ENCODE measurements at places on chromosomes 5 and 9. TPM values are rescaled to one million over a fixed set of nuclear protein-coding genes. Genes with fewer than 3 reads are reported as not detected.

Gene GZMA
- 0.52 TPM for polyA plus RNA-seq

Gene PCDHB12
- polyA plus RNA-seq: 4.7 TPM

DNA sequence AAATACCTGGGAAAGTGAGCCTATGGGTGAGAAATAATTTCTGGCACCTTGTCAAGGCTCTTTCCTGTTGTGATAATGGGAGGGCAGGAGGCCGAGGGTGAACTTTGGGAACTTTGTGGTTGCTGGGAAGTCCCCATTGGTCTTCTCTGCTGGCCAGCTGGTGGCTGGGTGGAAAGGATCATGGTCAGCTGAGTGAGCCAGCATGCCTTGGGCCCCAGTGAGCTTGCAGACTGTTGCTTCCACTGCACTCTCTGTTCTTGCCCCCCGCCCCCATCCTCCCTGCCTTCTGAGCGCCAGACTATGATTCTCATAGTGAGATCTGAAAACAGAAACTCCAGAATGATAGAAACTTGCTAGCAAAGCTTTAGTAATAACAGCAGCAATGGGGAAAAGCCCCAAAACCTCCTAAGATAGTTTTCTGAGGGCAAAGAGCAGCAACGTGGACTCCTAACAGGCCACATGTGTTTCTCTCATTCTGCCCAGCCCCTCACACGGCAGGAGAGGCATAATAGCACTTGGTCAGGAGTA lies 139.2 kb upstream of the SMARCA2 start:
- no peak for DNase-seq

GRCh38 chr5:180395540-180396274 lies 42.6 kb upstream of the GFPT2 start:
- DNase-seq: no peak

DNA sequence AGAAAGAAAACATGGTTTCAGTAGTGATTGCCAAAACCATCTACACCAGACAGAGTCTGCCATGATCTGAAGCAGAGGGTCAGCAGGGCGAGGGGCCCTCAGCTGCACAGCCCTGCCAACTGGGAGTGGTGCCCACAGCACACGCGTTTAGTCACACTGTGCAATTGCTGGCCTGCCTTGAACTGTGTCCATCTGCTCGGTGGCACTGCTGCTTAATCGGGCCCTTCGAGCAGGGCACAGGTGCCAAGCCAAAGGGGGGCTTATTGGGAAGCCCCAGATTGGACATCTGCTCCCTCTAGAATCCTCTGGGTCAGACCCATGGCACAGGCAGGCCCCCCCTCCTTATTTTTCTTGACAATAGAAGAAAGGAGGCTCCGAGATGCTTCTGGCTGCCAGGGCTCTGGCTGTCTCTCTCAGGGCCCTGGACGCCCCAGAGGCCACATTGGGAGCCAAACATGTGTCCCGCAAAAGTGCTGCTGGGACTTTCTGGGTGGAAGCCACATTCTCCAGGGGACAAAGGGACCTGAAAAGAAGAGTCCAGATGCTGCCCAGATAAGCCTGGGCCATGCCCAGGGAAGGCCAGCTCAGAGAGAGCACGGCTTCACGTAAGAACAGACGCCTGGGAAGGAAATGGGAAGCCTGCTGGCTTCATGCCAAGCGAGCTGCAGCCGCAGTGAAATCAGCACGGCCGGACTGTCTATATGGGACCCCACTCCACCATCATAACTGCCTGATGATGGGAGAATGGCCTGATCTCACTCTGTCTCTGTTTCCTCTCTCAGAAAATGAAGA lies 349.2 kb downstream of the GADD45G start:
- no peak for DNase-seq

DNA sequence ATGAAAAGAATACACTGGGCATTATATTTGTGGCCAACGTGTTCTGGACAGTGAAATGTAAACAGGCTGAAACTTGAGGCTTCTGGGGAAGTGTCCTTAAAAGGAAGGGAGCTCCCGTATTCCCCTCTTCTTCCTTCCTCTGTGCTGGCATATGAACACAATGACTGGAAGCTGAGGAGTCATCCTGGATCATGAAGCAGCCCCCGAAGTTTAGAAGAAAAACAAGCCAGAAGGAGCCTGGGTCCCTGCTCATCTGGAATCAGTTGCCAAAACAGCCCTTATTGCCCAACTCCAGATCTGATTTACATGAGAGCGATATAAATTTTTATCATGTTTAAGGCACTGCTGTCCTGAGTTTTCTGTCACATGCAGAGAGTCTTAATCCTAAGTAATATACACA lies 65.4 kb upstream of the SLC1A1 start:
- DNase-seq: no peak

Gene ECSCR
- polyA plus RNA-seq: 20.3 TPM

Gene KLHL3
- 16.8 TPM for polyA plus RNA-seq

Gene ZDHHC21
- 14.5 TPM for polyA plus RNA-seq

Gene SRP19
- polyA plus RNA-seq: 75.8 TPM

DNA sequence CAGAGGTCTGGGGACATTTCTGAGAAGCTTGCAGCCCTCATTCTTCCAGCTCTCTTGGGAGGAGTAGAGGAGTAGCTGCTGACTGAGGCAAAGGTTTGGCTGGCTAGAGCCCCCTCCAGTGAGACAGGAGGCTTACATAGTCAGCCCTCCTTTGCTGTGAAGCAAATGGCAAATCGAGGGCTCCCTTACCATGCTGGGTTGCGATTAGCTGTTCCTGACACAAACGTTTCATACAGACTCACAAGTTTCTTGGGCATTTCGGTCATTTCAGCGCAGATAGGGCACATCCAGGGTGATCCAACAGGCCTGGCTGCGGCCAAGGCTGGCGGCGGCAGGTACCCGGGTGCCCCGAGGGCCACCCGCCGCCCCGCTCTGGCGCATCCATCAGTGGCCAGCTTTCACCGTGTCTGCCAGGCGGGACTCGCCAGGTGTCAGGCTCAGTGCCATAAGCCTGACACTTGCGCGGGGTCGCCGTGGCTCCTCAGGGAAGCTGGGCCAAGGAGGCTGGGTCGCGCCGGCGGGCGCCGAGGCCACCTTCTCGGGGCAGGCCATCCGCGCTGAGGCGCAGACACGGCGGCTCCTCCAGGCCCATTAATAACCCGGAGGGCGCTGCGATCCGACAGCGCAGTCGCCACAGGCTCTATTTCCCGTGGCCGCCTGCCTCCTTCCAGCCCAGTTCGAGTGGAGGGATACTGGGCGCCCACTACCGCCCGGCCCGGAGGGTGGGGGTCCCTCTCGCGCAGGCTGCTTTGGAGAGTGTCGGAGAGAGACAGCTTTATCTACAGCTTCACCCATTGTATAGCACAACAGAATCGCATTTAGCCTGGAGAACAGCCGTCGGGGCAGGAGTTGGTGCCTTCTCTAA lies 9.1 kb downstream of the PRDM6 start:
- DNase-seq: no peak

DNA sequence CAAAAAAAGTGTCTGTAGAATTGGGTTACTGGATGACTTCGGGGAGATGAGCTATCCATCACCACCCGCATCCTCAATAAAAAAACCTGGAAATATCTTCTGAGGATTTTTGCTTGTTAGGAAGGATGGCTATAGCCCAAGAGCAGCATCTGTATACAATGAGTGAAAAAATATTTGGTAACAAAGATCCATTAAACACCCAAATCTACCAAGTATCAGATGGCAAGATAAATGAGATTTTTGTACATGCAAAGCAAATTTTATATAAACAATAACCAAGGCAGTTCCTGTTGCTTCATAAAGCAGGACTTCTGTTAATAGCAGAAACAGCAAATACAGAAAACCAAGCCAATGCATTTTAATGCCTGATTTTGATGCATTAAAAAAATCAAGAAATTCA lies 166.6 kb downstream of the SLC28A3 start:
- DNase-seq: no peak

DNA sequence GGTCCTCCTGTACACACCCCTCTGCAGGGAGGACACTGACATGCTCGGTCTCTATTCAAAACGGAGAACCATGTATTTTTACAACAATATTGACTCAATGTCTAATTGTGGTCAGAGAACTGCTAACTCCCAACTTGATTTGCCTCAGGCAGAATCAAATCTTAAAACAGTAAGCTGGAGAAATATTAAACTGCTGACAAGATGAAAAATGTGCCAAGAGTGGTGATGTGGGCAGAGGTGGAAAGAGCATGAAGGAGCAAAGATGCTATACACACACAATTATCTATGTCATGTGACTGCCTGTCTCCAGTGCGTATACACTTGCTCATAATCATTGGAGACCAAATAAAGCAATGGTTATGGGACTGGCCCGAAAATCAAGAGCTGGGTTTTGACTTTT lies 556.1 kb upstream of the ZNF608 start:
- no peak for DNase-seq

- DNase-seq: no peak
Observed at GRCh38 chr9:1599961-1600360, 415.2 kb upstream of the SMARCA2 start.

DNA sequence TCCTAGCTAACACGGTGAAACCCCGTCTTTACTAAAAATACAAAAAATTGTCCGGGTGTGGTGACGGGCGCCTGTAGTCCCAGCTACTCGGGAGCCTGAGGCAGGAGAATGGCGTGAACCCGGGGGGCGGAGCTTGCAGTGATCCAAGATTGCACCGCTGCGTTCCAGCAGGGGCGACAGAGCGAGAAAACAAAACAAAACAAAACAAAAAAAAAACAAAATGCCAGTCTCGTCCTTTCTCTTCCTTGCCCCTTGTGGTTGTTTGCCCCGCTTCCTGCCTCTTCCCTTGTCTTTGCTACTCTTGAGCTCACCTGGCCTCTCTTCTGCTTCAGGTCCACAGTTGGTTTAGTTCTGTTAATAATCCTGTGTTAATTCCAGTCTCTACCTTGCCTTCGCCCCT lies 22.5 kb downstream of the PRDM6 start:
- no peak for DNase-seq

Gene CCDC107
- 16.3 TPM for polyA plus RNA-seq

DNA sequence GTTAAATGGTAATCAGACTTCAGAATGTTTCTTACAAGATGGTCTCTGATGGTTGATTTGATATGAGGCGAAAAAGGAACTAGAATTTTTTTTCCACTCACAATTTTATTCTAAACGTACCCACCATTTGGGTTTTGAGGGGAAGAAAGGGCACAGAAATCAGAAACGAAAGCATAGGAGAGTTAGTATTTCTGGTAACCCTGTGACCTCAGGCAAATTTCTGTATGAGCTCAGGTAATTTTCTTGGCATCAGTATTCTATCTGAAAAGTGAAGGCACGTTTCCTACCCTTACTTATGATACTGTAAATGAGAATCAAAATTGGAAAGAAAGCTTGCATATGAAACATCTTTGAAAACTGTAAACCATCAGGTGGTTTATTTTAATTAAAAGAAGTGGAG lies 26.5 kb downstream of the TMEFF1 start:
- DNase-seq: no peak

DNA sequence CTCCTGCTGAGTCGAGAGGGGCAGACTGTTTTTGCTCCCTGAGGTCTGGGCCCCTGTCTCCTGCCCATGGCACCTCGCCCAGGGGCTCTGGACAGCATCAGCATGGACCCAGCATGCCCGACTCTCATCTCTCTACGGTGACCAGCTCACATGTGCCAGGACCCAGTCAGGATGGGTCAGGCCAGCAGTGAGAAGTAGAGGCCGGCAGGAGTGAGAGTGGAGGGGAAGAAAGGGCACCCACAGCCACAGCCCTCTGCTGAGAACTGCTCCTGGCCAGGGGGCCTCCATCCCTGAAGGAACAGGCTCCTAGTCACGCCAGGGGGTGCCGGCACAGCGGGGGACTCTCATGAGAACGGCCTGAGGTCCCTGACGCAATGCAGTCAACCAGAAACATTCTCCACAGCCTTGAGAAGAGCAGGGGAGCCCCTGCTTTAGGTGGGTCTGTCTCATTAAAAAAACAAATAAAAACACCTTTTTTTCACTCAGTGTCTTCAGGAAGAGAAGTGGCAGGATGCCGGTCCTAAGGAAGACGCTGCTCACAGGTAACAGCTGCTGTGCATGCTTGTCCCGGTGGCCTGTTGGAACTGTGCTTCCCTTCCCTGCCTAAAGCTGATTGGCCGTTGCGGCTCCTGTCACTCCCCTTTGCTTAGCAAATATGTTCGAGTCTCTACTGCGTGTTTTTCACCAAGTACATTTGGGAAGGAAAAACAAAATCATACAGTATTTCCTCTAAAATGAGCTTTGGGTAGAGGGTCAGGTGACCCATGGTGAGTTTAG lies 85.7 kb upstream of the FBXW11 start:
- DNase-seq: no peak

DNA sequence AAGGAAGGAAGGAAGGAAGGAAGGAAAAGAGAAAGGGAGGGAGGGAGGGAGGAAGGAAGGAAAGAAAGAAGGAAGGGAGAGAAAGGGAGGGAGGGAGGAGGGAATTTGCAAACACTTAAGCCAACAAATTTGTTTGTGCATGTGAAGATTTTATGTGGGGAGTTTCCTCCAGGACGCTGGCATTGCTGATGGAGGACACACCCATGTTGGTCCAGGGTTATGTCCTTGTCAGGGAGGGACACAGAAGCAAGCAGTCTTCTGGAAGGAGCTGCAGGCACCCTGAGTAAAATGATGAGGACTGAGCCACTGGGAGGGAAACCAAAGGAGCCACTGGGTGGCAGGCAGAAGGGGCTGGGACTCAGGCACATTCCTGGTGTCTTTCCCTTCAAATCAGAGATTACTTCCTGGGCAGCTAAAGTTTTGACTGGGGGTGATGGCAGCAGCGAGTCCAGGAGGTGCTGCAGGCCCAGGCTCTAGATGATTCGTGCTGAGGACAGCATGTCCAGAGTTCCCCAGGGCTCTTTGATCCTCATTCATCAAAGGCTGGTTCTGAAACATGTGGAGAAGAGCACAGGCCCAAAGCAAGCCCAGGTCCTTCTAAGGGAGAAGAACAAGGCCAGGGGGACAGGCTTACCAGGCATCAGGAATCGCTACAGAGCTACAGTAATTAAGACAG lies 109.2 kb downstream of the PAX5 start:
- DNase-seq: no peak

GRCh38 chr9:108521063-108521590 lies 334.7 kb downstream of the ACTL7B start:
- no peak for DNase-seq

GRCh38 chr9:106350777-106351176 lies 512.2 kb upstream of the ZNF462 start:
- no peak for DNase-seq

- DNase-seq: no peak
Observed at GRCh38 chr5:142317173-142317572, 7.6 kb downstream of the SPRY4 start.

- no peak for DNase-seq
Observed at GRCh38 chr9:36823466-36823865, 210.6 kb downstream of the PAX5 start.

Gene UBTD2
- polyA plus RNA-seq: 62.8 TPM

Gene ARHGEF28
- 42.0 TPM for polyA plus RNA-seq

Gene C5orf58
- polyA plus RNA-seq: not detected

DNA sequence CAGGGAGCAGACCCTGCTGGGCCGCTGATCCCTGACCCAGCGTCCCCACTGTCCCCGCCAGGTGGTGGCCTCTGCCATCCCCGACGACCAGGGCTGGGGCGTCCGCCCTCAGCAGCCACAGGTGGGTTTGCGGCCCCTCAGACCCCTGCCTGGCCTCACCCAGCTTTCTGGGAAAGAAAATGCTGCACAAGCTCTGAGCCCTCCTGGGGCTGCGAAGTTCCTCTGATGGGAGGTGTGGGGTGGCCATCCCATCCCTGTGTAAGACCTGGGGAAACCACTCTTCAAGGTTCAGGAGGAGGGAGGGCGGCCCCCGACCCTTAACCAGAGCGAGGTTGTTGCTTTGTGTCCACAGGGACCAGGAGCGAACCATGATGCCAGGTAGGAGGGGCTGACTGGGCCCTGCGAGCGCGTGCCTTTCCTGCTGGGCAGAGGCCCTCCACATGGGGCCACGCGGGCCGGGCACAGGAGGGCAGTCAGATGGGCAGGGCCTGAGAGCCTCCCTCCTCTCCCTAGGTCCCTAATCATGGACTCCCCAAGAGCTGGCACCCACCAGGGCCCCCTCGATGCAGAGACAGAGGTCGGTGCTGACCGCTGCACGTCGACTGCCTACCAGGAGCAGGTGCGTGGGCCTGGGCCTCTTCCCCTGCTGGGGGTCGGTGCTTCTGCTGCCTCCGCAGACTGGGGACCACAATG lies 7.7 kb downstream of the NOXA1 start:
- DNase-seq: no peak

Measured in left renal cortex interstitium (tissue), 4 donors.